AG04449 (cell line): ENCODE measurements at places on chromosomes 3 and 15.

GRCh38 chr3:63132461-63133250, 145.5 kb upstream of the SYNPR start:
- no peak for DNase-seq

GRCh38 chr3:55790596-55791350, 303.7 kb upstream of the WNT5A start:
- no peak for DNase-seq

- DNase-seq: peak; percentile 28
Observed at GRCh38 chr15:39585389-39585841, 4.5 kb downstream of the THBS1 start.

DNA sequence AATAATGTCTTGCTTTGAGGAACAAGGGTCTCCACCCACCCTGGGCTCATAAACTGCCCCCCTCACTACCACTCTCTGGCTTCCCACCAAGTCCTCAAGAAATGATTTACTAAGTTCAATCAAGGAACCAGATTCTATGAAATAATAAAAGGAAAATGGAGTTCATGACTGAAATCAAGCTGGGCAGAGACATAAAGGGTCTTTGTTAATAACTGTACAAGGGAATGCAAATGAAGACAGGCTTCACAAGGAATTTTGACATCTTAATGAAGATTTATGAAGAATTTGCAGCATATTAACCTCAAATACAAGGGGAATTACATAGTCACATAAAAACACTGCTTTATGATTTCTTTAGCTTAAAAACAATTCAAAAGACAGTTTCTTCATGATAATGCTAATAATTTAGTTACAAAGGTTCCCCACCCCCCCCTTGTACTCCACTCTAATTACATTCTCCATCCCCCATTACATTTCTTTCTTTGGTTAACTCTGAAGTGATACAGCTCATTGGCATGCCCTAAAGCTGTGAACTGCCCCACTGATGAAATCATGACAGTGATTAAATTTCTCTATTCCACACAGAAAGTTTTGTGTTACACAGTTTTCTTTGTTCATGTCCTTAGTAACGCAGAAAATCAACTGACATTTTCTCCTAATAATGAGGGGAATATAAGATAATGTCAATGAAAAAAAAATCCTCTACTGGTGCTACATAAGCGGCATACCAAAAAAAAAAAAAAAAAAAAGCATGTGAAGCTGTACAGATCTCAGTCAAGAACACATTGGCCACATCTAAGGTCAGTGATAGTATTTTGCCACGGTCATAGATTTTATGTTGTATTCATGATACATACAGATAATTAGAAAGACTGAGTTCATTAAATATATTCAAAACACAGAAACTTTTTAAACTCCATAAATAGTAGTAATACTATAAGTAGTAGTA, 54.4 kb downstream of the WWTR1 start:
- DNase-seq: no peak

- DNase-seq: no peak
Observed at GRCh38 chr3:38404286-38404685, 49.4 kb upstream of the ACVR2B start.

DNA sequence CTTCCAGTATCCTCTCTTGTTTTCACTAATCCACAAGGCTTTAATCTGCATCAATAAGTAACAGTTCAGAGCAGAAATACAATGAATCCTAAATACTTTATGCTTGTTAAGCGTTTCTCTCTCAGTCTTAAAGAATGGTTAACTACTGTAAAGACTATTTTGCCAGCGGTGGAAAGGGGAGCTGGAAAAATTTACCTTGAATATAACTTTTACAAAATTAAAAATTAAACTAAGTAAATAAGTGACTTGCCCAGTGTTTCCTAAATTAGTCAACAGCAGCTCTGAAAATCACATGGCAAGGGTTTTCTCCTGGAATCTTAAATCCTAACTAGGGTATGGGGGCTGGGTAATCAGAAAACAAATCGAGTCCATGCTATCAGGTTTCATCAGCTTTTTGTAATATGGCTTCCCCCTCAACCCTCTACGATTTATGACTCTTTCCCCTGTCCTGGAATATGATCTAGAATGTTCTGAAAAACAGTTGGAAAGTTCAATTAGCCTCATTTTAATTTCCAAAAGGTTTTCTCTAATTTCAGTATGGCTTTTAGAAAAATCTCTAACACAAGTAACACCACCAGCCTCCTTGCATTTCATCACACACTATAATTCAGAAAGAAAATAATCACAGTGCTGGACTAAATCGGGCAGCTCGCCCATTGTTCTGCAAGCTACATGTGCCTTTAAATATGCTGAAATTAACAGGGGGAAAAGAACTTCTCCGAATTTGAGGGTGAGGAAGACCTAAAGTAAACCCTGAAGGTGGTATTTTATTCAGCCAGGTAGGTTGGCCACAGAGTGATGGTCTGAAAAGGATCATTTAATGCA, 133.5 kb downstream of the ADAMTS9 start:
- DNase-seq: no peak

DNA sequence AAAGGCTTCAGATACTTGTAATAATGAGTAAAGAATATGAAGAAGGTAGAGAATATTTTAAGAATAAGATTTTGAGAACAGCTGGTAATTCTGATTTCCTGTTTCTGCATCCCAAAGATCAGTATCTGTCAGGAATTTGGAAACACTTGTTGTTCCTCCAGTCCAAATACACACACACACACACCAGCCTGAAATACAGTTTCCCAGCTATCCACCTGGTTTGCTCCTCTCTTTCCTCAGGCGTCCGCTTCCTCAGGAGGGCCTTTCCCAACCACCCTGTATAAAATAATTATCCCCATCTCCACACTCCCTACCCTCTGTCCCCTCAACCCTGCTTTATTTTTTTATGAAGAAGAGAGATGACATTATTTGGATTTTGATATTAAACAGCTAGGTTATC, 2.0 kb upstream of the FSIP1 start:
- DNase-seq: no peak

- peak; percentile 47 for DNase-seq
Observed at GRCh38 chr3:183122257-183122932, 23.1 kb upstream of the MCCC1 start.

GRCh38 chr3:74523811-74524210, 90.6 kb downstream of the CNTN3 start:
- DNase-seq: no peak

- DNase-seq: no peak
Observed at GRCh38 chr3:123071146-123071545, 4.3 kb downstream of the PDIA5 start.

DNA sequence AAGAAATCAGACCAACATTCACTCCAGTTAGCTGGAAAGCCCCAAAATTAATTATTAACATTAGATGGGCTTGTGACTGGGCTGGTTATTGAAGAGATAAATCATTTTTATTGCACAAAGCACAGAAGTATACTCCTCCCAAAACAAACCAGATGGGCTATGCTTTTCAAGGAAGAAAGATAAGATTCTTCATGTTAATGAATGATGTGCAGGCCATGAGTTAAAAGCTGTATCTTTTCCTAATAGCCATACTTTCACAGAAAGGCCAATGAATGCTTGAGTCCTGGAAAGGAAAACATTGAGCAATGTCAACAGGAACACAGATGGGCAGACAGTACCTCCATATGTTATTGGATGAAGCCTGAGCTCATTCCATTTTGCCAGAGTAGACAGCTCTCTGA, 55.4 kb downstream of the OCA2 start:
- DNase-seq: no peak

- DNase-seq: no peak
Observed at GRCh38 chr15:41564286-41564959, 5.4 kb downstream of the TYRO3 start.

DNA sequence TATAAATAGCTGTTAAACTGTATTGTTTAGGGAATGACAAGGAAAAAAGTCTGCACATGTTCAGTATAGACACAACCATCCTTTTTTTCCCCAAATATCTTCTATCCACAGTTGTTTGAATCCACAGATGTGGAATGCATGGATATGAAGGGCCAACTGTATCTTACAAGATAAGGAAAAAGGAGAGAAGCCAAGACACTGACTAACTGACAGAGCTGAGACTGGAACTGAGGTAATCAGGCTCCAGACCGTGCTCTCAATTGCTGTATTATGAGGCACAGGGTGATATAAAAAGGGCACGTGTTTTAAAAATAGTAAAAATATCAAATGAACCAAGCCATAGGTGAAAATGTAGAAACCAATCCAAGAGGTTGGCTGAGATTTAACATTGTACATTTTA, 49.0 kb downstream of the DHX36 start:
- DNase-seq: no peak

- no peak for DNase-seq
Observed at GRCh38 chr3:16200411-16200810, 25.9 kb downstream of the GALNT15 start.

- no peak for DNase-seq
Observed at GRCh38 chr3:123096731-123097130, 29.9 kb downstream of the PDIA5 start.

DNA sequence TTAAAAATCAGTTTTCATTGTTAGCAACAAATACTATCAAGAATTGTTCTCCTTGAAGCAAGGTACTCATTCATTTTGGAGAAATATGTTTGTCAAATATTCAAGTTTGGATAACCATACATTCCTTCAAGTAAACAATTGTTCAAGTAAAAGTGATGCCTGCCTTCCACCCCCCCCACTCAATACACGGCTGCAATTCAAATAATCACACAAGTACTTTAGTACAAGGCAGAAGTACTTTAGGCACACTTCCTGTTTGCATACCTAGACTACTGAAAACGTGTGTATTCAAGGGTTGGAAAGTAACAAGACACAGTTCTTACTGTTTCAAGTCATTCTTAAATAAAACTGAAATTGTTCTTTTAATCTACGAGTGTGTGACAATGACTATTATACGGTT, 45.4 kb downstream of the TJP1 start:
- no peak for DNase-seq

- no peak for DNase-seq
Observed at GRCh38 chr15:38307861-38308641, 55.4 kb downstream of the SPRED1 start.

DNA sequence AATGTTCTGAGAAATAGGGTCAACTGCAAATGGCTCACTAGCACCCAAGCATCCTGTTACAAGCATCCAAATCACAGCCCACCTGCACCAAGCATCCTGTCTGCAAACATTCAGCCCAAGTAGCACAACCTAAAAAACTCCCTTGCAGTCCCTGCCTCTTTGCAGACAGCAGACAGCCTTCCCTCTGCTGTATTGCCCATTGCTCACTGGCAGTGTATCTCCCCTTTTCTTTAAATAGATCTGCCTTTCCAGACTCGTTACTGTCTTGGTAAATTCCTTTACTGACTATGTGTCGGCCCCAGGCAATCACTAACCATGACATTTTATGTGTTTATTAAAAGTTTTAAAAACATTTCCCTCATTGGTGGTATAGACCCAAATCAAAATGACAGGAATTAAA, 155.4 kb downstream of the ADAMTSL3 start:
- DNase-seq: no peak

DNA sequence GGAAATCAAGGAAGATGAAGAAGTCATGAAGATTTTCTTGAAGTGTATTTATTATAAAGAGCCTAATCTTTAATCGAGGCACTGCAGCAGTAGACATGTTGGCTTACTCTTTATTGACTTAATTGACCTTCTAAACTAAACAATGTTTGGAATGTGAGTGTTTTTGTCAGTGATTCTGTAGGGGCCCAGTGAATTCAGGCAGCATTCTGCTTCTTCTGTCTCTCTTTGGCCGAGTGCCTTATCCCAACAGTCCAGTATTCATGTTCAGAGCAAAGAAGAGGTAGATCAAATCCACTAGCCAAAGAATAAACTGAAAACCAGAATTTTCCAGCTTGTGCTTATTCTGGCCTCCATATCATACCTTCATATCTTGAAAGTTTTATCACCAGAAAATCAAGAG, 55.7 kb downstream of the RLBP1 start:
- no peak for DNase-seq

GRCh38 chr3:62211675-62212429, 161.5 kb downstream of the FEZF2 start:
- no peak for DNase-seq

GRCh38 chr3:56347219-56347871, 120.9 kb downstream of the ERC2 start:
- no peak for DNase-seq

GRCh38 chr15:76979331-76979925, 15.5 kb upstream of the PSTPIP1 start:
- DNase-seq: no peak

DNA sequence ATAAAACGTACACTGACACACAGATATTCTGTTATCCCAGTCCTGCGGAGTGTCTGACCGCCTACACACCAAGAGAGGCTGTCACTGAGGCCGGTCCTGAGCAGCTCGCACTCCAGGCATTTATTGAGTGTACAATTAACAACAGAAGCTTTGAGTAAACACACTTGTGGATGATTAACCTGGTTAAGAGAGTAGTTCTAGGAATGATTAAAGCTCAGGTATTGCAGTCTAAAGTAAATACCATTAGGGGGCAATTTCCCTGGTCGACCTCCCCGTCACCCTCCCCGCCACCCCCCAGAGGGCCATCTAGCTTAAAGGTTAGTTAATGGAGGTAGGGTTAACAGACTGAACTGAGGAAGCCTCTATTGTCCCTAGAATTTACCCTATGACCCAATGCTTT, 1278.5 kb downstream of the NSUN3 start:
- no peak for DNase-seq

- no peak for DNase-seq
Observed at GRCh38 chr3:13613343-13614190, 64.6 kb downstream of the FBLN2 start.

DNA sequence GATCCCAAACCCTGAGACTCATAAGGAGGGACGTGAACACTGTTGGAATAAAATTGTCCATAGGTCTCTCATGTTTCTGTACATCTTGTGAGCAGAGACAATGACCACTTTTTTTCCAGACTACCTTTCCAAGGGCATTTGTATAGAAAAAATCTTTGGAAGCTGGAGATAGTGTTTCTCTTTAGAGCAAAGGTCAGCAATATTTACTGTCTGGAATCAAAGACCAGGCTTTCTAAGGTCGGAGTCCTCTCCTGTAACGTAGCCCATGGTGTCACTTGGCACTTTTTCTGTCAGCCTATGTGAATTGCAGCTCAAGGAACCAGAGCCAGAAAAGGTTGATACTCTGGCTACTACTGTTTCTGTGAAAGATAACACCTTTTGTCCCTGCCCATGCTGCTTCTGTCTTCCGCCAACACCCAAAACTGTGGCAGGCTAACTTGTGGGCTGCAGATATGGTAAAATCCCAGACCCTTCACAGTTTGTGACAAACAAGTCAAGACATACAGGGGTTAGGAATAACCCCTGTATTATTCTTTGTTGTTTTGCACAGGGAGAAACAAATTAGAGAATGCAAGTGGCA, 578.3 kb downstream of the GRM7 start:
- DNase-seq: no peak

DNA sequence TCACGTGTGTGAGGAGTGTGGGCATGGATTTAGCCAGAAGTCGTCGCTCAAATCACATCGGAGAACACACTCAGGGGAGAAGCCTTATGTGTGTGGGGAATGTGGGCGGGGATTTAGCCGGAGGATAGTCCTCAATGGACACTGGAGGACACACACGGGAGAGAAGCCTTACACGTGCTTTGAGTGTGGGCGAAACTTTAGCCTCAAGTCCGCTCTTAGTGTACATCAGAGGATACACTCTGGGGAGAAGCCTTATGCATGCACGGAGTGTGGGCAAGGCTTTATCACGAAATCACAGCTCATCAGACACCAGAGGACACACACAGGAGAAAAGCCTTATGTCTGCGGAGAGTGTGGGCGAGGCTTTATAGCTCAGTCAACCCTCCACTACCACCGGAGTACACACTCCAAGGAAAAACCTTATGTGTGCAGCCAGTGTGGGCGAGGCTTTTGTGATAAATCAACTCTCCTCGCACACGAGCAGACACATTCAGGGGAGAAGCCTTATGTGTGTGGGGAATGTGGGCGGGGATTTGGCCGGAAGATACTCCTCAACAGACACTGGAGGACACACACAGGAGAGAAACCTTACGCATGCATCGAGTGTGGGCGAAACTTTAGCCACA, 28.1 kb downstream of the ZNF589 start:
- DNase-seq: no peak
